Calu3 (cell line): ENCODE measurements at places on chromosomes 4 and X.

- peaks cover 49% of the 10 kb centered on the region for H3K4me1 ChIP-seq
- no peaks in the 10 kb centered on the region for H3K27me3 ChIP-seq
- H3K36me3 ChIP-seq, result peaks cover 6% of the 10 kb centered on the region
- peak overlapping the region; percentile 64 for H3K4me3 ChIP-seq
- H3K27ac ChIP-seq, result peak overlapping the region; percentile 94
- DNase-seq, result no peak
Observed at GRCh38 chr4:142600952-142601351, 245.1 kb downstream of the INPP4B start.

DNA sequence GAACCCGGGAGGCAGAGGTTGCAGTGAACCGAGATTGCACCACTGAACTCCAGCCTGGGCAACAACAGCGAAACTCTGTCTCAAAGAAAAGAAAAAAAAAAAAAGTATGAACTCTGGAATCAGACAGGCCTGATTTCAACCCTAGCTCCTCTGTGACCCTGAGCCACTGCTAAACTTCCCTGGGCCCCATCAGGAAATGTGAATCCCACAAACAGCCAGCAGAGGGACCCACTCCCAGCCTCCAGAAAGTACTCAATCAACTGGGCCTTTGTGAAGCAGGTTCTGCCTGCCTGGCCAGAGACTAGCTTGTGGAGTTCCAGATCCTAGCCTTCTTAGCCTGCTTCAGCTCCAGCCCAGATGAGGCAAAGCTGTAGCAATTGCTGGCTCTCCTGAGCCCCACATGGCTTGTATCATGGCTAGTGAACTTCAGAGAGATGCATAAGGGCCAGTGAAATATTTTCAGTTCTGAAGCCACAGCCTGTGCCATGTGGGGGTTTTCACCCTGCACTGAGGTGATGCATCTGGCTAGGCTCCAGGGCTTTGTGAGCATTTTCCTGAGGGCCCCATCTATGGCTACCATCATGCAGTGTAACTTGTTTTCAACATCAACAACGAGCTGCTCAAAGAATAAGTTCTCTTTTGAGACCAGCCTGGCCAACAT lies 7.2 kb upstream of the IDS start:
- peak; percentile 68 for DNase-seq
- peaks cover 6% of the 10 kb centered on the region for H3K36me3 ChIP-seq
- H3K4me1 ChIP-seq, result peaks cover 20% of the 10 kb centered on the region

DNA sequence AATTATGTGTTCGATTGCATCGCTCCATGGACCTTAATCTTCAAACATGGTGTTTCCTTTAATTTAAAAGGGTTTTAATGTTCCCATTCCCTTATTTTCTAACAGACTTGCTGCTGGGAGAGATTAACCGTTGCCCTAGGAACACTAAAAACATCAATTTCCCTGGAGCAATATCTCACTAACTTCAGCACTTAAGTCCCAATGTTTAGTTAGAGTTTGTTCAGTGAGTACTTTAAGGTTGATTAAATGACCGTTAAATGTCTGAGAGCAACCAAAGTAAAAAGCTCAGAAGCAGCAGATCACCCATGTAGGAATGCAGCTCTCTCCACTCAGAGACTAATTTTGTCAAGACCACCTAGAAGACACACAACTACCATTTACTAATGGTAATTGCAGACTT lies 111.2 kb upstream of the PDE5A start:
- no peaks in the 10 kb centered on the region for H3K36me3 ChIP-seq
- no peak for DNase-seq
- no peak overlapping the region for H3K27ac ChIP-seq
- no peak overlapping the region for H3K4me3 ChIP-seq

GRCh38 chr4:12716896-12717295 lies 767.2 kb downstream of the RAB28 start:
- no peak overlapping the region for H3K27ac ChIP-seq
- no peak overlapping the region for H3K4me3 ChIP-seq
- no peaks in the 10 kb centered on the region for H3K4me1 ChIP-seq
- DNase-seq, result no peak

DNA sequence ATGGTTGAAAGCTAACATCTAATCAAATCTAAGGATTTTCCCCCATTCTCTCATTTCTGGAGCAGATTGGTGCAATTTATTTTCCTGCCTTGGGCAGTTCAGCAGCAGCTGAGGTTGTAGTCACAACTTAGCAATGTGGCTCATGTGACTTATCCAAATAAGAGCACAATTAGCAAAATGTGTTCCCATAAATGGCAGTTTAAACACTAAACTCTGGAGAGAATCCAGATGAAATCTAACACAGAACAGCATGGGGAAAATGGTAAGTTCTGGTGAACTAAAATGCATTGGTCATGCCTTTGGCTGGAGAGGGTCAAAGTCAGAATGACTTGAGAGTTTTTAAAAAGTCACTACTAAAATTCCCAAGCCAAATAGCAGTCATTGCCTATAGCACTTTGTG lies 422.6 kb upstream of the DIPK2B start:
- H3K4me1 ChIP-seq, result peaks cover 9% of the 10 kb centered on the region
- H3K4me3 ChIP-seq, result no peak overlapping the region
- no peak for DNase-seq
- no peaks in the 10 kb centered on the region for H3K36me3 ChIP-seq
- H3K27me3 ChIP-seq, result no peaks in the 10 kb centered on the region

- peaks cover 20% of the 10 kb centered on the region for H3K4me1 ChIP-seq
- H3K27me3 ChIP-seq, result no peaks in the 10 kb centered on the region
- DNase-seq, result no peak
- no peak overlapping the region for H3K4me3 ChIP-seq
- H3K36me3 ChIP-seq, result peaks cover 13% of the 10 kb centered on the region
- no peak overlapping the region for H3K27ac ChIP-seq
Observed at GRCh38 chrX:34629572-34629971, 27.5 kb downstream of the TMEM47 start.

GRCh38 chr4:116082808-116083366 lies 969.5 kb upstream of the NDST4 start:
- H3K27me3 ChIP-seq, result no peaks in the 10 kb centered on the region
- no peak overlapping the region for H3K4me3 ChIP-seq
- H3K36me3 ChIP-seq, result no peaks in the 10 kb centered on the region
- no peaks in the 10 kb centered on the region for H3K4me1 ChIP-seq

DNA sequence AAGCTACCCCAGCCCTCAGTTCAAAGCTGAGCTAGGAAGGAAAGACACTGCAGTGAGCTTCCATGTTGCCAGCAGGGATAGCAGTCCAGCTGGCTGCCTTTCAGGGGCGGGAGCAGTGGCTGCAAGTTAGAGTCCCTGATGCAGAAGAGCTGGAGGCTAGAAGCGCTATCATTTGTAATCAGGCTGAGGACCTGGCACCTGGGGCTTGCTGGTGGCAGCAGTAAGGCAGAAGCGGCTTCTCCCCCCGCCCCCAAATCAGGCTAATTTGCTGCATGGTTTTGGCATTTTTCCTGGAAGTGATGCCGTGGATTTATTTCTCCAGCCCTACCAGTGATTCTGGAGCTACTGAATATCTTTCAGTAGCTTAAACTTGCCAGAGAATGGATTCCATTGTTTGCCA lies 203.3 kb downstream of the CLCN4 start:
- no peak overlapping the region for H3K27ac ChIP-seq
- no peaks in the 10 kb centered on the region for H3K27me3 ChIP-seq
- DNase-seq, result no peak
- H3K36me3 ChIP-seq, result no peaks in the 10 kb centered on the region

DNA sequence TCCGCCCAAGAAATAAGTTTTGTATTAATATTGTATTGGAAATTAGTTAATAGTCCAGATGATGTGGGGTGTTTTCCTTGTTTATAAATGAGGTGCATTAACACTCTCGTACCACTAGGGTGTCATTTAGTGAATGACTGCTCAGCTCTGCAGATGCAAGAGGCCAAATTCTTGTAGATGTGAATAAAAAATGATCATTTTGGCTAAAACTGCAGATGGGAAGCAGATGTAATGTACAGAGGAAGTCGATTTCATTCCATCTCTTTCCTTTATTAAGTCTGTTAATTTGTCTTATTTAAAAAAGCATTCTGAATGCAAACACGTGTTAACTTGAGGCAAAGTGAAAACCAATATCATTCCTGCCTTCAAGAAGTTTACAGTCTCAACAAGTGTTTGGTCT lies 108.1 kb downstream of the DHX15 start:
- DNase-seq, result no peak
- peaks cover 6% of the 10 kb centered on the region for H3K4me1 ChIP-seq
- H3K36me3 ChIP-seq, result peaks cover 16% of the 10 kb centered on the region

- peaks cover 43% of the 10 kb centered on the region for H3K36me3 ChIP-seq
- peak; percentile 55 for DNase-seq
- no peaks in the 10 kb centered on the region for H3K27me3 ChIP-seq
- peaks cover 44% of the 10 kb centered on the region for H3K4me1 ChIP-seq
Observed at GRCh38 chr4:110198435-110199416, at the start of gene ELOVL6. TSS of gene ELOVL6 (minus strand) at chr4:110198615. CDS start at chr4:110198335, 280 bp downstream.

DNA sequence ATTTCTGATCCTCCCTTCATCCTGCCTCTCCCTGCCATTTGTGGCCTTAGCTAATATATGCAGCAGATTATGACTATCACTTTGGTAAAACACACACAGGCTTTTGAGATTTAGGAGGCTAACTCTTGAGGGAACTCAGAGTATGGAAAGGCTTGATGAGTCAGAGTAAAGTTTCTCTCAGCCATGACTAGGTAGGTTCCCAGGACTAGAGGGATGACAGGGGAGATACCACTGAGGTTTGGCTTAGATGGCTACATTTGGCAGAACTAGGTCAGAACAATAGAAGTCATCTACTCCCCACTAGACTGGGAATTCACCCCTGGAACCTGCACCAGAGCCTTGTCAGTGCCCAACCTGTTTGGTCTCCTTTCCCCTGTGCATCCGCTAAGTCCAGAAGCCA lies 585.7 kb downstream of the TLL1 start:
- no peak overlapping the region for H3K27ac ChIP-seq
- H3K36me3 ChIP-seq, result no peaks in the 10 kb centered on the region
- no peaks in the 10 kb centered on the region for H3K4me1 ChIP-seq

GRCh38 chrX:123909523-123909922 lies 49.7 kb downstream of the XIAP start:
- H3K27me3 ChIP-seq, result no peaks in the 10 kb centered on the region

DNA sequence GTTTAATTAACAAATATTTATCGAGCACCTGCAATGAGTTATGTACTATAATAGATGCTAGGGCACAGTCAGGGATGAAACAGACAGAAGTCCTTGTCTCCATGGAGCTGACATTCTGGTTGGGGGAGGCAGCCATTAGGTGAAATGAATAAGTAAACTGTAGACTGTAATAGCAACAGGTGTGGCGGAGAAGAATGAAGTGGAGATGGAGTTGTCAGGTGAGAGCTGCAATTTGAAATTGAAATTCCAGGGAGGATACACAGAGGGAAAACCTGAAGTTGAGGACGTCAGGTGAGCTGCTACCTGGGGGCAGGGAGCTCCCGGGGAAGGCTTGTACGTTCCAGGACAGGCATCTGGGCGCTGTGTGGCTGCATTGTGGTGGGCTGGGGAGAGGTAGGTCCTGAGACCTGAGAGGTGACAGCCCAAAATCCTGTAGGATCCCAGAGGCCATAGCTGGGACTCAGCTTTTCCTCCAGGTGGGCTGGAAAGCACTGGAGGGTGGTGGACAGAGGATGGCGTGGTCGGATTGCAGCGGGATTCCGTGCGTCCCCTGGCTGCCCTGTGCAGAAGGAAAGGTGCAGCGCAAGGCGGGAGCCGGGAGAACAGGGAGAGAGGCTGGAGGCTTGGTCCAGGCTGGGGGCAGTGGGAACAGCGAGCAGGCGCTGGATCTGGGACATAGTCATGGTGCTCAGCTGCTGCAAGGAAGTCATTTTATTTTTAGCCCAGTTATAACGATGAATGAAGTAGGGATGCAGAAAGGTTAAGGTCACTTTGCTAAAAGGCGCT lies 24.8 kb downstream of the CYTL1 start:
- no peaks in the 10 kb centered on the region for H3K4me1 ChIP-seq
- H3K27me3 ChIP-seq, result no peaks in the 10 kb centered on the region
- H3K36me3 ChIP-seq, result no peaks in the 10 kb centered on the region
- no peak overlapping the region for H3K4me3 ChIP-seq
- no peak for DNase-seq

- peaks cover 13% of the 10 kb centered on the region for H3K4me1 ChIP-seq
- peaks cover 4% of the 10 kb centered on the region for H3K36me3 ChIP-seq
- H3K27ac ChIP-seq, result no peak overlapping the region
- no peaks in the 10 kb centered on the region for H3K27me3 ChIP-seq
- H3K4me3 ChIP-seq, result no peak overlapping the region
- DNase-seq, result no peak
Observed at GRCh38 chrX:150197388-150197787, 165.7 kb upstream of the MAMLD1 start.

DNA sequence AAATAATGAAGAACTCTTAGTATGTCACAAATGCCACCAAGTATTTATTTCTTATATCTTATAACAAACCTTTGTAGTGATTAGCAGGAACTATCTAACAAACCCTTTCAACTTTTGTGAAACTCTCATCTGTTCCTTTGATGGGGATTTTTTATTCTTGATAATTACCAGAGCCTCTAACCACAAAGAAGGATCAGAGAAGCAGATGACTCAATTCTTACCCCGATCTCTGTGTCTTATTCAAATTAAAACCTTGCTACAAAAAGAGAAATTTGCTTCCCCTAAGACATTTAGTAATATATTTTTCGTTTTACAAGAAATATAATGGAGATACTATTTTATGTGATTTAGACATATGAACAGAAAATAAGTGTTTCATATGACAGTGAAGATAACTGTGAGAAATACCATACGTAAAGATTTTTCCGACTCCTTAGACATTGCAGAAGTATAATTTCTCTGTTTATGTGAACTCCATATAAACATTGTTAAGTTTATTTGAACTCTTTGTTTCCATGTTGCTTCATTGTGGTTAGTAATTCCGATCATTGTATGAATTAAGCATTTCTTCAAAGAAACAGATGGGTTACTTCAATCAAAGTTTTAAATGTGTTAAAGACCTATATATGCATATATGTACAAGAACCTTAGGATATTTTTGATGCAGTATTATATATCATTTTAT lies 205.4 kb downstream of the CFAP299 start:
- no peaks in the 10 kb centered on the region for H3K4me1 ChIP-seq
- H3K36me3 ChIP-seq, result no peaks in the 10 kb centered on the region
- no peak overlapping the region for H3K4me3 ChIP-seq
- DNase-seq, result no peak
- H3K27me3 ChIP-seq, result no peaks in the 10 kb centered on the region

- H3K4me3 ChIP-seq, result no peak overlapping the region
- DNase-seq, result no peak
- H3K27ac ChIP-seq, result no peak overlapping the region
- no peaks in the 10 kb centered on the region for H3K36me3 ChIP-seq
- H3K27me3 ChIP-seq, result no peaks in the 10 kb centered on the region
Observed at GRCh38 chrX:52359614-52360232, 9.1 kb upstream of the XAGE2 start.

DNA sequence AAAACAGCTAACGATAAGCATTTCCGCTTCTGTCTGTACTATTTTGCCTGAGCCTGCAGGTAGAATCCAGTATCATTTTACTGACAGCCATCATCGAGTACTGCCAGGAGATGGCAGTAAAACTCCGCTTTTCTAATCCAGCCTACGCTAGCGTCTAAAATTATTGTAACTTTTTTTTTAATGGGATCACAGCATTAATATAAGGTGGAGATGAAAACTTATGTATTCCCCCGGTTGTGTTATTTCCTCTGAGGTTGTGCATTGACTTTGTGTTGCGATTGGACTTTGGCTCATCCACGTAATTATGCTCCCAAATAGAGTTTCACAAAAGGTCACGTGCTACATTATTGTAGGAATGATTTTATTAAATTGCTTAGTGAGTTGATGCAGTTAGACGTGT lies 248.1 kb downstream of the C4orf33 start:
- peak; percentile 29 for DNase-seq
- H3K4me3 ChIP-seq, result peak overlapping the region; percentile 31
- no peak overlapping the region for H3K27ac ChIP-seq
- peaks cover 8% of the 10 kb centered on the region for H3K4me1 ChIP-seq
- H3K36me3 ChIP-seq, result no peaks in the 10 kb centered on the region
